ENCODE measurements at places on chromosomes 5 and 9. TPM values are rescaled to one million over a fixed set of nuclear protein-coding genes. Genes with fewer than 3 reads are reported as not detected.

DNA sequence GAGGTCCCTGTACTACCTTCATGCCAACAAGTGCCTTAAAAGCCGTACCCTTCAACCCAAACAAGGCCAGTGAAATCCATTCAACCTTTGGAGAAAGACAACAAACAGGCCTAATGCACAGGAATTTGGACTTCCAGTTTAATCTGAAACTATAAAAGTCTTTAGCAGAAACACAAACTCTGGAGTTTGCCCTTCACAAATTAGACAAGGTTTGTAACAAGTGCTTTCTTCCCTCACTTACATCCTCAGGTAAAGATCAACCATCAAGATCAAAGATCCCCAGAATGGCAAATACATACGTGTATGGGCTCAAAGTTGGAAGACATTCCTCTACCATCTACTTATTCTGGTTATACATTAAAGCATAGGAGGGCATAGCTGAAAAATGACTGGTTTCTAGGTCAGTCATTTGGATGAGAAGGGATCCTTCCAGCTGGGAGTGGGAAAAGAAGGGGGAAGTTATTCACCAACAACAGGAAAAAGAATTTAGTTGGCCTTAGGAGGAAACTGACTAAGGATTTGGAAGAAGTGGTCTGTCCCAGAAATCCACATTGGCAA lies 2.0 kb downstream of the DAB2 start:
- DNase-seq: no peak

GRCh38 chr9:26321935-26322334 lies 570.7 kb downstream of the CAAP1 start:
- DNase-seq: no peak

- no peak for DNase-seq
These were observed 128.7 kb downstream of the SLC12A2 start for GRCh38 chr5:128212191-128212806.

DNA sequence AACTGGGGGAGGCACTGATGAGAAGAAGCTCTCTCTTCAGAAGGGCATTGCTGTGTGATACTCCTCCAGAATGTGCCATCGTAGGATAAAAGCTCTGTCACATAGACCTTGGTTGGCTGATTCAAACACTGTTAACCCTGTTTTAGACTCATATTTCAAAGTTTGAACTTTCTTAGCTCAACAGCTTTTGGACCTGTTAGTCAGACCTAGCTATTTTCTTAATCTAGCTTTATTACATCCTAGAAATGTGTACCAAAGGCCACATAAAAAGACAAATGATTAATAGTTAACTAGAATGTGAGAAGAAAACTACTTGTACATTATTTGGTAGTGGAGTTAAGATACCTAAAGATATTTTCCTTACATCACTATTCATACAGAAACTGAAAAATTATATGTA lies 4.3 kb downstream of the RHOBTB3 start:
- no peak for DNase-seq

- no peak for DNase-seq
These were observed 16.6 kb upstream of the ELAVL2 start for GRCh38 chr9:23842565-23843129.

The QRFP gene
- not detected for total RNA-seq

The HAVCR2 gene
- 7.7 TPM for total RNA-seq

The TMEM174 gene
- not detected for total RNA-seq
